ENCODE measurements at places on chromosomes 11 and 22. TPM values are rescaled to one million over a fixed set of nuclear protein-coding genes. Genes with fewer than 3 reads are reported as not detected.

GRCh38 chr11:60973699-60974098, 2.2 kb downstream of the CD6 start:
- H3K4me3 ChIP-seq: no peak overlapping the region
- H3K27ac ChIP-seq: no peak overlapping the region
- DNase-seq: no peak

- no peak overlapping the region for H3K27ac ChIP-seq
- DNase-seq: no peak
- H3K27me3 ChIP-seq: no peaks in the 10 kb centered on the region
- H3K4me1 ChIP-seq: no peaks in the 10 kb centered on the region
- H3K4me3 ChIP-seq: no peak overlapping the region
- H3K36me3 ChIP-seq: no peaks in the 10 kb centered on the region
These were observed 235.3 kb upstream of the SORL1-AS1 start for GRCh38 chr11:121688055-121688491.

Gene PTPRCAP
- total RNA-seq: 1.3 TPM

GRCh38 chr11:47378010-47378835, at the start of gene SPI1:
Gene SPI1, minus strand, starts transcription at chr11:47378547. Its CDS starts 194 bp downstream, at chr11:47378353.
- DNase-seq: no peak
- H3K4me3 ChIP-seq: no peak within 1 kb of the TSS
- H3K4me1 ChIP-seq: no peaks in the 10 kb centered on the region
- no peaks in the 10 kb centered on the region for H3K36me3 ChIP-seq
- H3K27ac ChIP-seq: no peak within 1 kb of the TSS
- no peaks in the 10 kb centered on the region for H3K27me3 ChIP-seq

GRCh38 chr11:118247041-118247440, 5.1 kb downstream of the MPZL3 start:
- no peaks in the 10 kb centered on the region for H3K4me1 ChIP-seq
- H3K27ac ChIP-seq: no peak overlapping the region
- no peaks in the 10 kb centered on the region for H3K36me3 ChIP-seq
- DNase-seq: no peak

Gene OR5A1
- not detected for total RNA-seq

- peak overlapping the region; percentile 60 for H3K27ac ChIP-seq
- H3K36me3 ChIP-seq: no peaks in the 10 kb centered on the region
- H3K4me3 ChIP-seq: no peak overlapping the region
- peaks cover 19% of the 10 kb centered on the region for H3K4me1 ChIP-seq
- DNase-seq: no peak
- no peaks in the 10 kb centered on the region for H3K27me3 ChIP-seq
These were observed 223.4 kb upstream of the PITPNB start for GRCh38 chr22:28142361-28142961.

Gene SCUBE1
- 0.14 TPM for total RNA-seq

GRCh38 chr22:36585841-36586240, 56.9 kb upstream of the EIF3D start:
- no peak for DNase-seq
- H3K4me1 ChIP-seq: no peaks in the 10 kb centered on the region
- H3K36me3 ChIP-seq: no peaks in the 10 kb centered on the region
- no peak overlapping the region for H3K4me3 ChIP-seq

Gene C11orf42
- not detected for total RNA-seq

- no peak overlapping the region for H3K4me3 ChIP-seq
- H3K27me3 ChIP-seq: no peaks in the 10 kb centered on the region
- H3K27ac ChIP-seq: peak overlapping the region; percentile 92
- H3K36me3 ChIP-seq: no peaks in the 10 kb centered on the region
These were observed 24.1 kb upstream of the TUB start for GRCh38 chr11:8056810-8057463.

DNA sequence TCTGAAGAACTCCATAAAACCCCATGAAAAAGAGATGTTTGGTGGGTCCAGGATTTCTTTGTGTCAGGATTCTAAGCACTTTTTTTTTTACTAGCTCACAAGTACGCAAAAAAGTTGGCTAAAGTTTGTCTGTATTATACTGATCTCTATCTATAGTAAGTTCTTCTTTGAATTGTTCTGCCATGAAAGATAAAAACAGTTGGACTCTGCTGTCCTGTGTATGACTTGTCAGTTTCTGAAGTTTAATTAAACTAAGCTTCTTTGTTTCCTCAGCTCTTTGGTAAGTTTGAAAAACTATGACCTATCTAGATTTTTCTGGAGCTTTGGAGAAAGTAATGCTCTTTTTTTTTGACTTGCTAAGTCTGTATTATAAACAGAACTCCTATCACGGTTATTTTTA, 812.2 kb upstream of the LUZP2 start:
- H3K4me1 ChIP-seq: no peaks in the 10 kb centered on the region
- no peak overlapping the region for H3K27ac ChIP-seq
- H3K4me3 ChIP-seq: no peak overlapping the region

Gene RFPL3
- not detected for total RNA-seq

DNA sequence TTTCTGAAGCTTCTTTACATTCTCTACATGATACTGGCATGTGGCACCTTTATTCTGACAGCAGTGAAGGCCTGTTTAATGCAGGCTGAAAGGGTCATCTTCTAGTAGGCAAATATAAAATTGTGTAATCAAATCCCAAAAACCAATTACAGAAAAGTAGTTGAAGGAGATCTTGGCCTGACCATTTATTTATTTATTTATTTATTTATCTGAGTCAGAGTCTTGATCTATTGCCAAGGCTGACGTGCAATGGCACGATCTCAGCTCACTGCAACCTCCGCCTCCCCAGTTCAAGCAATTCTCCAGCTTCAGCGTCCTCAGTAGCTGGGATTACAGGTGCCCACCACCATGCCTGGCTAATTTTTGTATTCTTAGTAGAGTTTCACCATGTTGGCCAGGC, 22.7 kb upstream of the CECR2 start:
- no peaks in the 10 kb centered on the region for H3K36me3 ChIP-seq
- H3K27me3 ChIP-seq: no peaks in the 10 kb centered on the region
- no peak overlapping the region for H3K4me3 ChIP-seq
- H3K4me1 ChIP-seq: no peaks in the 10 kb centered on the region
- DNase-seq: no peak

Gene CAPRIN1
- 167 TPM for total RNA-seq

Gene SLC22A25
- total RNA-seq: not detected

DNA sequence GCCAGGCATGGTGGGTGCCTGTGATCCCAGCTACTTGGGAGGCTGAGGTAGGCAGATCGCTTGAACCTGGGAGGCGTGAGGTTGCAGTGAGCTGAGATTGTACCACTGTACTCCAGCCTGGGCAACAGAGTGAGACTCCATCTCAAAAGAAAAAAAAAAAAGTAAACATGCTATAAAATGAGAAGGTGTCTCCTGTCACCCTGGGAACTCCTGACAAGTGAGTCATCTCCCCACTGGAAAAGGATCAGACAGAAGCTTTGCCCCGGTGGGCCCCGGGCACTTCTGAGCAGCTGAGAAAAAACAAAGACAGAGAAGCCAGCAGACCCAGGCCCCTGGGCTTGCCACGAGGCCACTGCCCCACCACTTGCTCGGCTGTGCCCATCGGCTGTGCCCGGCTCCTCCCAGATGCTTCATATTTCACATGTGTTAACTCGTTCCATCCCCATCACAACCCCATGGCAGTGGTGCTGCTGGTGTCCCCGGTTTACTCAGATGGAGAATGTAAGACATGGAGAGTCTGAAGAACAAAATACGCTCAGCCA, 22.3 kb downstream of the TTLL1 start:
- no peak for DNase-seq
- H3K27me3 ChIP-seq: no peaks in the 10 kb centered on the region
- H3K36me3 ChIP-seq: no peaks in the 10 kb centered on the region

DNA sequence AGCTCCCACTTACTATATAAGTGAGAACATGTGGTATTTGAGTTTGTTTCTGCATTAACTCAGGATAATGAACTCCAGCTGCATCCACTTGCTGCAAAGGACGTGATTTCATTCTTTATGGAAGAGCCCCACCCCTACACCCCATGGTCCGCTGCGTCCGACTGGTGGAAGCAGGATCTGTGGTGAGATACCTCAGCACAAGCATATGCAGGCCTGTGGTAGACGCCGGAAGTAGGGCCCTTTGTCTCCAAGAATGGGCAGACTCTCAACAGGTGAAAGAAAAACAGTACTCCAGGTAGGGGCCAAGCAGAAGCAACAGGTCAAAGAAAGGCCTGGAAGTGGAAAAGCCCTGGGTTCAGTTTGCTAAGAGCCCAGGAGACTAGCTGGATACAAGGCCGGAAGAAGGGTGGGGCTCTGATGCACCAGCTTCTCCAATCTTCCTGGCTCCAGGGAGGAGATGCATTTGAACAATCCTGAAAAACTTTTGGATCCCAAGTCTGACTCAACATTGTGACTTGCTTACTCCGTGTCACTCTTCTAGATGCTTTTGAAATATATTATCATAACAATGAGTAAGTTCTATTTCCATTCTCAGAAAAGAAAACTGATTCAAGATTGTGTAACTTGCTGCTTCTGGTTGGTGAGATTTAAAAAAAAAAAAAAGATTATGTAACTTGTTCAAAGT, 30.4 kb downstream of the NEAT1 start:
- H3K4me1 ChIP-seq: no peaks in the 10 kb centered on the region
- H3K4me3 ChIP-seq: no peak overlapping the region
- peak; percentile 19 for DNase-seq
- H3K27me3 ChIP-seq: no peaks in the 10 kb centered on the region
- H3K36me3 ChIP-seq: no peaks in the 10 kb centered on the region

GRCh38 chr11:72238492-72239312, 5.3 kb downstream of the PHOX2A start:
- H3K36me3 ChIP-seq: no peaks in the 10 kb centered on the region
- peaks cover 16% of the 10 kb centered on the region for H3K4me1 ChIP-seq
- no peak for DNase-seq
- H3K27ac ChIP-seq: no peak overlapping the region
- peaks cover 26% of the 10 kb centered on the region for H3K27me3 ChIP-seq

DNA sequence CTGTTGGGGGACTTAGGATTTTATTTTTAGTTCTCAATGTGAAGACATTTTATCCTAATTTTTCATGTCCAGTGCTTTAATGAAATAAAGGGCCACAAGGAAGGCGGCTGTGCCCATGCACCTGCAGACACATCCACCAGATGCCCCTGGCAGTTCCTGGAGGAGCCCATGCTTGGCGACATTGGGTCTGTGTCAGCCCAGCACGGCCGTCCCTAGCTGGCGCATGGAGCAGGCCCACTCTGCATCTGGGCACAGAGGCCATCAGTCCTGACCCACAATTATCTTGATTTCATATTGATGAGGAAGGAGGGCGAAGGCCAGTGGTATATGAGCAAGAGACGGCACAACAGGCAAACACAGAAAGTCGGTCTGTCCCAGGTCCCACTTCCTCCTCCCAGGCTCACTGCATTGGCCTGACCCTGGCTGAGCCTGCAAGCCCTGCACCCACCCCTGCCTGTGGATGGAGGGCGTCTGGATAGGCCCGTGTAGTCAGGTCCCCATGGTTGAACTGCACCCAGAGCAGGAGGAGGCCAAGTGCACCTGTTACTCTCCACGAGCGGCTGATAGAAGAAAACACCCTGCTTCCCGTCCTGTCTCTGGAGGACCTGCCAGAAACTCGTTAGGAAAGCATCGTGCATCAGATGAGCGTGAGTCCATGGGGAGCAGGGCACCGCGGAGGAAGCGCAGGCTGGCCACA, 296.9 kb downstream of the BRD1 start:
- no peaks in the 10 kb centered on the region for H3K27me3 ChIP-seq
- no peak overlapping the region for H3K4me3 ChIP-seq
- no peaks in the 10 kb centered on the region for H3K36me3 ChIP-seq
- no peak overlapping the region for H3K27ac ChIP-seq
- DNase-seq: no peak

DNA sequence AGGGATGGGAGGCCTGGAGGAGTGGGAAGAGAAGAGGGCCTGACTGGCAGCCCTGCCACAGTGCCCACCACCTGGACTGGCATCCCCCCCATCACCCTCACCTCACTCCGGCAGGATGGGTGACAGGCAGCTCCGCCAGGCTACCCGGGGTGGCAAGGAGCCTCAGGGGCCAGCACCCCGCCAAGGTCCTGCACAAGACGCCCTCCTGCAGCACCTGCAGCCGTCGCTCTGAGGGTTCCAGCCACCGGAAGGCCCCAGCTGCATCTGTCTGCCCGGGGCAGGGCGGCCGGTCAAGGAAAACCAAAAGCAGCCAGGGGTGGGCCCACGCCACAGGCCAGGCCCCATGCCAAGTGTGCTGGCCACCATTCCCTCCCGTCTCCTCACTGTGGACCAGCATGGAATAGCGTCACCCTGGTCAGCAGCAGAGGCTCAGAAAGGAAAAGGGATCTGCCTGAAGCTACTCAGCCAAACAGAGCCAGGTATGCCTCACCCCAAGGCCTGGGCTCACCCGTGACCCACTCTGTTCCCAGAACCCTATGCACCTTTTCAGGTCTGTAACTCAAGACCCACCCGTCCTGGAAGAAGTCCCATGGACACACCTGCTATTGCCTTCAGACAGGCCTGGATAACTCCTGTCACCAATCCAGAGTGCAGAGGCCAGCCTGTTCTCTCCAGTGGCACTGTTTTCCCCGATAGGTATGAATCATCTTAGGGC, 7.0 kb downstream of the RHBDD3 start:
- no peaks in the 10 kb centered on the region for H3K36me3 ChIP-seq
- no peaks in the 10 kb centered on the region for H3K27me3 ChIP-seq
- no peak overlapping the region for H3K4me3 ChIP-seq
- no peaks in the 10 kb centered on the region for H3K4me1 ChIP-seq
- H3K27ac ChIP-seq: no peak overlapping the region

Measured in uterus (tissue), 4 donors.